NCI-H2081 (cell line): ENCODE measurements at places on chromosomes 6 and 20.
A peak's percentile ranks its signal among the peaks of the same experiment; 100 is the strongest.

DNA sequence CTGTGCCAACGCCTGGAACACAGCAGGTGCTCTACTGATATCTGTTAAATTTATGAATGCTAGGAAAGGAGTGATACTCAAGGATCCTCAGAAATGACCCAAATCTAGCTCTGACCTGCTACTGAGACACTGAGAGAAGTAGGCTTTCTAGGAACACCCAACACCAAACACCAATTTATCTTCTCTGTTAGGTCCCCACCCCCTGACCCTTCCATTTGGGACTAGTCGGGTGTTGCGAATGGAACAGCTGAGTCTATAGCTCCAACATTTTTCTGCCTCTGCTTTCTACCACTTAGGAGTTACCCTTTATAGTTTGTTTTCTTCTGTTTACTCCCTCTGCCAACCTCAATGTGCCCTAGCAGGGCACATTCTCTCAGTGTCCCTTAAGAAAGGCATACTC, 24.0 kb downstream of the CPNE1 start:
- DNase-seq, result no peak

GRCh38 chr6:1929931-1930330, 315.5 kb downstream of the GMDS start:
- no peak for DNase-seq

GRCh38 chr20:53301869-53302268, 291.8 kb downstream of the ZNF217 start:
- no peak for DNase-seq

GRCh38 chr20:10228330-10228729, 9.7 kb downstream of the SNAP25 start:
- DNase-seq, result no peak

- DNase-seq, result no peak
Observed at GRCh38 chr6:135932651-135933050, 81.2 kb downstream of the PDE7B start.

DNA sequence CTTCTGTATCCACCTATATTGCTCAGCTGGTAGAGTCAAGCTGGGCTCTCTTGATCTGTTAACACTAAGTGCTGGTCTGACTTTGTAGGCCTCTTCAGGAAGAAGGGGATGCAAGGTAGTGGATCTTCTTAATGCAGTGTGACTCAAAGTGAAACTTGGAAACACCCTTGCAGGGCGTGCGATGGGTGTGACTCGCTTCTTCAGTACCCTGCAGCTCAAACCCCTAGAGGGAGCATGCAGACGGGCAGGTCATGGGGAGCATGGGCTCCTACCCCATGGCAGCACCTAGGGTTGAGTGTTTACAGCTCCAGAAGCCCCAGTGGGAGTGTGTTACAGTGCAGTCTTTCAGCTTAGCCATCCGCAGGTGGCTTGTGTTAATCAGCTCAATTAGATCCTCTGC, 757 bp upstream of the SAMD3 start:
- DNase-seq, result no peak

DNA sequence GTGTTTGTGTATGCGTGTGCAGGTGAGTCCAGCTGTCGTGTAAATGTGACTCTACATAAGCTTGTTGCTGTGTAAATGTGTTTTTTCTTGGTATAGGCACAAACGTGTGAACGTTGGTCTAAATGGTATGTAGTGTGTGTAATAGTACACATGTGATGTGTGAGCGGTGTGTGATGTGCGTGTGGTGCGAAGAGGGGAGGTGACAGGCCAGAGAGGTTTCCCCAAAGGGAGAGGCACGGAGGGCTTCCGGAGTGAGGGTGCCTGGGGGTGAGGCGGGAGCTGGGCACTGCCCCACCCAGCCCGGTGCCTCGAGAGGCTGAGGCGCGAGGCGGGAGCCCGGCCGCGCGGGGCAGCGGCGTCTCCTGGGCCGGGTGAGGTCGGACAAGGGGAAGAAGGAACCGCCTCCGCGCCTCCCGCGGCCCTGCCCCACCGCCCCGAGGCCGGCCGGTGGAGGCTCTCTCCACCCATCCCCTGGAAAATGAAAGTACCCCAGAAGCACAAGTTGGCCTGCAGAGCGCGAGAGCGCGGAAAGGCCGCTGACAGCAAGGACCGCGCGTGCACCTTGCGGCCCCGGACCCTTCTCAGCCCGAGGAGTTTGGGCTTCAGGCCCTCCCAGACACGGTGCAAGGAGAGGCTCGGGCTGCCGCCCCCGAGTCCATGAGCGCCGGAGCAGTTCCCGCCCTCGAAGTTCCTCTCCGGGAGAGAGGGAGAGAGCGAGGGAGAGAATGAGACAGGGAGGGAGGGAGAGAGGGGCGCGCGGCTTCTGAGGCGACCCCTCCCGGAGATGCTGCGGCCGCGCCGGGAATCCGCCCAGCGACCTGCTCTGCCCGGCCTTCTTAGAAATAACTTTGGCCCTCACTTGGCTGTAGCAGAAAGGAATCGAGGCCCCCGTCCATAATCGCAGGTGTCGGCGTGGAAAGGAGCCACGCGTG, 43.2 kb upstream of the OSTM1 start:
- no peak for DNase-seq

GRCh38 chr20:37816003-37816402, 86.9 kb upstream of the VSTM2L start:
- DNase-seq, result peak; percentile 6

DNA sequence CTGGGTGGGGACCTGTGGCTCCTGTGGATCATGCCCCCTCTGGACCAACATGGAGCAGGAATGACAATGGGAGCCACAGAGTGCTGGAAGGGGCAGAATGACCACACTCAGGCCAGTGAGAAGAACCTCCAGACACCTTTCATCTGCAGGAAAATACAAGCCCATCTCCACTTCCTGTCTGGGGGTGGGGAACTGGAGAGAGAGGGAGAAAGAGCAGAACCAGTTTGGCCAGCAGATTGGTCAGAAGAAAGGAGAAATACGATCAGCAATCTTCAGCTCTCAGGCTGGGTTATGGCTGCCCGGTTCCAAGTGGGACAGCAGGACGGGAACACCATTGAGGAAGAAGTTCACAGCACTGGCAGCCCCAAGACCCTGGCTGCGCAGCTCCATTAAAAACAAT, 37.0 kb downstream of the BMP7 start:
- no peak for DNase-seq
